ENCODE measurements at places on chromosomes 7 and 10. TPM values are rescaled to one million over a fixed set of nuclear protein-coding genes. Genes with fewer than 3 reads are reported as not detected.

CFAP43 gene
- total RNA-seq, result not detected

NRCAM gene
- 57.2 TPM for total RNA-seq

HABP2 gene
- total RNA-seq, result not detected

CAV1 gene
- 895 TPM for total RNA-seq

SGCE gene
- total RNA-seq, result 112 TPM

MSMB gene
- total RNA-seq, result not detected

TMEM213 gene
- total RNA-seq, result not detected

PON1 gene
- not detected for total RNA-seq

TFR2 gene
- 0.88 TPM for total RNA-seq

IGF2BP3 gene
- total RNA-seq, result 1.7 TPM

ITGB8 gene
- 7.5 TPM for total RNA-seq

EMX2 gene
- total RNA-seq, result 7.0 TPM

HOXA1 gene
- 1.5 TPM for total RNA-seq

Data from subcutaneous adipose tissue (tissue), 4 donors.